ENCODE measurements at places on chromosomes 3 and 15. TPM values are rescaled to one million over a fixed set of nuclear protein-coding genes. Genes with fewer than 3 reads are reported as not detected.

GRCh38 chr3:93923006-93923405 lies 50.7 kb downstream of the PROS1 start:
- no peak overlapping the region for H3K4me3 ChIP-seq
- no peaks in the 10 kb centered on the region for H3K36me3 ChIP-seq
- H3K4me1 ChIP-seq: no peaks in the 10 kb centered on the region
- H3K27ac ChIP-seq: no peak overlapping the region
- DNase-seq: no peak

DNA sequence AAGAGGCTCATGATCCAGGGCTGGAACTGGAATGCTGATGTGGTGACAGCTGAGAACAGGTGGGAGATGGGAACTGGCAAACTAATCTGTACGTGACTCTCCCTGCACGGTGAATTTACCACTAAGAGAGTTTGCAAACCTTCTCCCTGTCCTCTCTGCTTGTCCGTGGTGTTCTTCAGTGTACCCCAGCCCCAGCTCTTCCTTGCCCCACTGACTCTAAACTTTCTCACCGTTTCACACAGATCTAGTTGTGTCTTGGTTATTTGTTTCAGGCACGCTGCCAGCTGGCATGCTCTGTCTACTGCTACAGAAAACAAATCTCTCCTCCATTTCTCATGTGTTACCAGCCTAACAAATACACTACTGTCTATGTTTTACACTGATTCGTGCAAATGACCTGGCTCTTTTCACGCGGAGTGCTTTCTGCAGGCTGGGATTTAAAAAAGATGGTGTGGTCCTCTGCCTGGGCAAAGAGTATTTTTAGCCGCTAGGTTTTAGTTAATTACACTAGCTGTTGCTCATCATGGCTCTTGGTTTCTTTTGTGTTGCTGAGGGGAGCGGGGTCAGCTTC lies 192.7 kb upstream of the LRIG1 start:
- no peak for DNase-seq
- peaks cover 11% of the 10 kb centered on the region for H3K27me3 ChIP-seq
- no peaks in the 10 kb centered on the region for H3K36me3 ChIP-seq
- no peak overlapping the region for H3K4me3 ChIP-seq

DNA sequence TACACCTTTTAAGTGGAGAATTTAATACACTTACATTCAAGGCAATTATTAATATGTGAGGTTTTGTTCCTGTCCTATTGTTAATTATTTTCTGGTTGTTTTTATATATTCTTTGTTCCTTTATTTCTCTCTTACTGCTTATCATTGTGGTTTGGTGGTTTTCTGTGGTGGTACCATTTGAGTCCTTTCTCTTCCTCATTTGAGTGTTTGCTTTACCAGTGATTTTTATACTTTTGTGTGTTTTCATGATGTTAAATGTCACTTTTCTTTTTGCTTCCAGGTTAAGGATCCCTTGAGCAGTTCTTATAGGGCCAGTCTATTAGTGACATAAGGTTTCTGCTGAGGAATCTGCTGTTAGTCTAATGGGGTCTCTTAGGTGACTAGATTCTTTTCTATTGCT lies 116.5 kb downstream of the LRRK1 start:
- no peak overlapping the region for H3K27ac ChIP-seq
- peaks cover 16% of the 10 kb centered on the region for H3K27me3 ChIP-seq
- no peaks in the 10 kb centered on the region for H3K4me1 ChIP-seq
- no peak for DNase-seq
- no peak overlapping the region for H3K4me3 ChIP-seq
- peaks cover 8% of the 10 kb centered on the region for H3K36me3 ChIP-seq

- no peaks in the 10 kb centered on the region for H3K4me1 ChIP-seq
- no peak overlapping the region for H3K27ac ChIP-seq
- no peaks in the 10 kb centered on the region for H3K27me3 ChIP-seq
- no peak for DNase-seq
- H3K4me3 ChIP-seq: no peak overlapping the region
- no peaks in the 10 kb centered on the region for H3K36me3 ChIP-seq
These were observed 417.0 kb upstream of the MEIS2 start for GRCh38 chr15:37517191-37517895.

GRCh38 chr15:55660153-55660552 lies 72.0 kb upstream of the PYGO1 start:
- H3K36me3 ChIP-seq: no peaks in the 10 kb centered on the region
- no peaks in the 10 kb centered on the region for H3K27me3 ChIP-seq
- no peak overlapping the region for H3K27ac ChIP-seq

DNA sequence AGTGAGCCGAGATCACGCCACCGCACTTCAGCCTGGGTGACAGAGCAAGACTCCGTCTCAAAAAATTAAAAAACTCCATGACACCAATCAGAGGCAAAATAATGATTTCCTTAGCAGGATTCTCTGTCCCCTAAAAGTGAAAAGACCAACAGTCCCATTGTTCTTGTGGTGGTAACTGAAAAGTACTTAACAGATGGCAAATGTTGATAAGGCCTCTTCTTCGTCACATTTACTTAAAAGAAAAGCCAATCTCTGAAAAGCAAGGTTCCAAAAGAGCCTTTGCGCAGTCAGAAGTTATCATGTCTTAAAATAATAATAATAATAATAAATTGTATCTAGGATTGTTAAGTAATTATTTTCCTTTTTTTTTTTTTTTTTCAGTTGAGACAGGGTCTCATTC lies 56.0 kb upstream of the TASOR start:
- H3K27me3 ChIP-seq: no peaks in the 10 kb centered on the region
- no peak for DNase-seq
- no peak overlapping the region for H3K27ac ChIP-seq
- peaks cover 20% of the 10 kb centered on the region for H3K4me1 ChIP-seq

GRCh38 chr3:106299300-106300098 lies 430.7 kb upstream of the CBLB start:
- H3K27ac ChIP-seq: peak overlapping the region; percentile 53
- peak; percentile 30 for DNase-seq
- H3K4me3 ChIP-seq: no peak overlapping the region
- no peaks in the 10 kb centered on the region for H3K36me3 ChIP-seq
- peaks cover 50% of the 10 kb centered on the region for H3K4me1 ChIP-seq
- no peaks in the 10 kb centered on the region for H3K27me3 ChIP-seq

GRCh38 chr15:90362936-90363212 lies 10.8 kb downstream of the ZNF774 start:
- DNase-seq: no peak
- H3K27me3 ChIP-seq: no peaks in the 10 kb centered on the region
- H3K4me3 ChIP-seq: no peak overlapping the region
- H3K27ac ChIP-seq: peak overlapping the region; percentile 39
- H3K4me1 ChIP-seq: peaks cover 24% of the 10 kb centered on the region

DNA sequence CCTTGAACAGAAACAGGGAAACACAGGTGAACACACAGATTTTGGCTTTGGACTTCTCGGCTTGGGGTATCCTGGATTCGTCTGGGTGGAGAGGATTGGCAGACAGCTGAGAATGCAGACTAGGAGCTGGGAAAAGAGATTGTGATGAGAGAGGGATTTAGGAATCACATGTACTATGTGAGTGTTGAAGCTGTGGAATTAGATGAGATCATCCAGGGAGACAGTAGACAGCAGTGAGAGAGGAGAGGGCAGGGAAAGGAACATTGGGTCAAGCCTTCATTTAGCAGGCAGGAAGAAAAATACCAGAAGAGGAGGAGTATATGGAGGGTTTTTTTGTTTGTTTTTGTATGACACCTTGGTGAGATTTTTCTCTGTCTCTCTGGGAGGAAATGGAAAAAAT lies 262.1 kb upstream of the TBL1XR1 start:
- no peaks in the 10 kb centered on the region for H3K27me3 ChIP-seq
- no peak overlapping the region for H3K4me3 ChIP-seq
- DNase-seq: no peak
- no peak overlapping the region for H3K27ac ChIP-seq

The ST8SIA2 gene
- total RNA-seq: not detected

The SLC12A8 gene
- 0.48 TPM for total RNA-seq

The C3orf85 gene
- total RNA-seq: not detected

The SLC12A1 gene
- total RNA-seq: not detected

The PTX3 gene
- total RNA-seq: not detected

The OR5K2 gene
- not detected for total RNA-seq

The RARB gene
- total RNA-seq: not detected

The RBP2 gene
- not detected for total RNA-seq

The B3GNT5 gene
- 12.7 TPM for total RNA-seq

Measured in activated CD4-positive, alpha-beta memory T cell treated with anti-CD3 and anti-CD28 coated beads for 36 hours (primary cell).